ENCODE measurements at places on chromosomes 2 and 18.

DNA sequence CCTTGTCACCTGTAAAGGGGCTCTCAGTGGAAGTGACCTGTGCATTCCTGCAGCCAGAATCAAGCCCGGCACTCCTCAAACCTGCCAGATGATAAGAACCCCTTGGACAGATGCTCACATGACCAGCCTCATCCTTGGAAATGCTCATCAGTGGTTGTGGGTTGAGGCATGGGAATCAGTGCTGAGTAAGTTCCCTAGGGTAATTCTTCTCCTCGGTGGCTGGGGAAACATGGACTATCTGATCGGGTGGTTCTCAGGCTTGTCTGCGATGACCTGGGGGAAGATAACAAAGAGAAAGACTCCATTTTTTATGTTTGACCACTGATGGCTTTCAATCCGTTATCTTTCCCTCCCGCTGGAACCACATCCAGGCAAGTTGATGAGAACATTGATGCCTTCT, 84.0 kb downstream of the SPP2 start:
- DNase-seq = no peak

GRCh38 chr2:204019572-204020501, 83.3 kb downstream of the ICOS start:
- peak; percentile 59 for DNase-seq

DNA sequence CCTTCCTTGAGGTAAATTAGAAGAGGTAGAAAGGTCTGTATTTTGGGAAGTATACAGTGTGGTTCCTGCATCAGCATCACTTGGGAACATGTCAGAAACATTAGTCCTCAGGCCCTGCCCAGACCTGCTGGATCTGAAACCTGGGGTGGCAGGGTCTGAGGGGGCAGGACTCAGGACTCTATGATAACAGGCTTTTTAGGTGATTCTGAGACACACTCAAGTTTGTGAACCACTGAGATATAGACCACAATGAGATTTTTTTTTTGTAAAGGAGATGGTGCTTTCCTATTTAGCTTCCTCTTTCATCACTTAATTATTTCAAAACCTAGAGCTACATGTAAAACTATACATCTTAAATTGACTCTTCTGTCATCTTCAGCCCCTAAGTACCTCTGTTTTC, 262.7 kb upstream of the SPOPL start:
- DNase-seq = no peak

DNA sequence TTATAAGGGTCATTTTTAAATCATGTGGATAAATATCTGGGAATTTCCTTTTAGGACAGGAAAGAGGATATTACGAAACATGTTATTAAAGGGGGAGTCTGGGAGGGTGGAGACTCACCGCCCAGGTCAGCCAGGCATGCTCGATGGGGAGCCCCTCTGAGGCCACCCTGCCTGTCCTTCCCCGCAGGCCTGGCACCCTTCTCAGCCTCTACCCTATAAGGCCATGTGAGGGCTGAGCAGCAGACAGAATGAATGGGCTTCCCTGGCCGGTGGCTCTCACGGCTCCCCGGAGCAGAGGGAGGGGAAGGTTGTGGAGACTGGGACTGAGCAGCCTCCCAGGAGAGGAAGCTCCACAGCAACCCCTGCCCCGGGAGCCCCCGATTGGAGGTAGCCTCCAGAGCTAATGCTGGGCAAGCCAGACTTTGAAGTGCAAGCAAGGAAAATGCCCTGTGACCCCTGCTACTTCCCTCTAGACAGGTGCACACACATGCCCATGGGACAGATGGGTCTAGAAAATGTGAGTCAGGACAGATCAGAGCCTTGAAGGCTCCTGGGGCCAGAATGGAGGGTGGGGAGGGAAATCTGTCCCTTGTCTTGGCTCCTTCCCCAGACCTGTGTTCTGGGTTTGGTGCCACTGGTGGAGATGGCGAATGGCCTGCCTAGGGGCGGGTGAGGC, 13.2 kb upstream of the ARMC9 start:
- no peak for DNase-seq

- DNase-seq = no peak
Observed at GRCh38 chr2:97751752-97752151, 38.4 kb downstream of the ZAP70 start.

- no peak for DNase-seq
Observed at GRCh38 chr2:217913436-217913835, 89.4 kb downstream of the TNS1 start.

DNA sequence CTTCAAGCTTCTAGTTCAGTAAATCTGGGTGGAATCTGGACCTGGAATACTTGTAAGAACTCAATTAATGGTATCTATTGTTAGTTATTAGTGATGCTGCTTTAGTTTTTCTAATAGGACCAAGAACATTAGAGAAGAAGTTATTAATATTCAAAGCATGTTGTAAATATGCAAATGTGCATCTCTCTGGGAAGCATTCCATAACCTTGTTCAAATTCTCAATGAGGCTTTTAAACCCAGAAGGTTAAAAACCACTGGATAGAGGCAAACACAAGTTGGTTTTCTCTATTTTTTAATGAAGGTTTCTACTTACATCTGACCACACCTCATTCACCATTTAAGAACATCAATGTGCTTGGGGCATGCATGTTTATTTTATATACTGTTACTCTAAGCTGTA, 16.1 kb upstream of the ACVR1C start:
- DNase-seq = no peak

DNA sequence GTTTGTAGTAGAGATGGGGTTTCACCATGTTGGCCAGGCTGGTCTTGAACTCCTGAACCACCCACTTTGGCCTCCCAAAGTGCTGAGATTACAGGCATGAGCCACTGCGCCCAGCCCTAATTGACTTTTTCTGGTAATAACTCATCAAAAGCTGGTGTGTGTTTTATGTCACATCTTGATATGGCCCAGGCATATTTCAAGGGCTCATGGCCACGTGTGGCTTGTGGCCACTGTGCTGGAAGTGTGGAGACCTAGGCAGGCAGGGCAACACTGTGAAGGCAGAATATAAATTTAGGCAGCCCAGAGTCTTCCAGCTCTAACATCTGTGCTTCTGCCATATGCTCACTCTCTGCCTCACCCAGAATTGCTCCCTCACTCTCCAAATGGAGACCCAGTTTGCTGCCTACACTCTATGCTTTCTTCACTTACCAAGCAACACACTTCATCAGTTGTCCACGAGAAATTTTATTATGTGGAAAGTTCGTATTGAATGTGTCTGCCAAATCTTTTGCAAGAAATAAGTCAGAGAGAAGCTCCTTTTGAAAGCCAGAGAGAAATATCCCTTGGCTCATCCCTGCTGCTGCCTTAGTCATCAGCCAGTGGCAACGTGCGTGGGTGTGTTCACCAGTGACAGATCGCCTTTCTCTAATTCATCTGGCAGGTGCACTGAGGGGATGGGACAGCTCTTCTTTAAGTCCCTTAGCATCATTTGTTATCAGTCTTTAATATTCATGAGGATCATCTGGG, 129.4 kb upstream of the CXCR4 start:
- DNase-seq = no peak

- no peak for DNase-seq
Observed at GRCh38 chr18:58988600-58988999, 123.9 kb downstream of the ZNF532 start.

DNA sequence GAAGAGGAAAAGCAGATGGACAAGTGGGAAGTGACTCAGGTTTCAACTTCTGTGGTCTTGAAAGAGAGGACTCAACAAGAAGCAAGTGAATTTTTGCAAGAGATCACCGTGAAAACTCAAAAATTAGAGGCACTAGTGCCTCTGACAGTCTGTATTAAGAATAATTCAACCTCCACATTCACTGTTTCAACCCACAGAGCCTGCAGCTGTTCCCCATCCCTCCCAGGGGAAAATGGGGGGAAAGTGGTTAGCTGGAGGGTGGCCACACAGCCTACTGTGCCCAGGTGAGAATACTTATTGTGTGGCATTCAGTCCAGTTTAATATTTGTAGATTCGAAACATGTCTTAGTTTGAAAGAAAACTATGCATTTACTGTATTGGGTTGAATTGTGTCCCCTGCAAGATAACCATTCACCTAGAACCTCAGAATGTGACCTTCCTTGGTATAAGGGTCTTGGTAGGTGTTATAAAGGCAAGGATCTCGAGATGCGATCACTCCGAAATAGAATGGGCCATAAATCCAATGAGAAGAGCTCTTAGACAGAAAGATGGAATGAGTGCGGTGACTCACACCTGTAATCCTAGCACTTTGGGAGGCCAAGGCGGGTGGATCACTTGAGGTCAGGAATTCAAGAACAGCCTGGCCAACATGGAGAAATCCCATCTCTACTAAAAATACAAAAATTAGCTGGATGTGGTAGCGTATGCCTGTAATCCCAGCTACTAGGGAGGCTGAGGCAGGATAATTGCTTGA, 94.3 kb downstream of the IRS1 start:
- no peak for DNase-seq

DNA sequence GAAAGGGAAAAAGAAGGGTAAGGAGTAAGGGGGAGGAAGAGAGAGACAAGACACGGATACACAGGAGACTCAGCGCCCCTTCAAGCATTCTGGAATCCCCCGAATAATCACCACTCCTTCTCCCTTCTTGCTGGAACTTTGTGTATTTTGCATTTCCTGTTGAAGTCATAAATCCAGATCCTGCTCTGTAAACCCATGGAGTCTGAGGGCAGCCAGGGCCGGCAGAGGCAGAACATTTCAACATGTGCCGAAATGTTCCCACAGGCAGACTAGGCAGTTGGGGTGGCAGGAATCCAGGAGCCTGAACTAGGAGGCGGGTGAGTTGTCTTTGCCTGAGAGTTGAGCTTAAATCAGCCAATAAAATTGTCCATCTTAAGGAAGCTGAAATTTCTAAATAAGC, 193.1 kb downstream of the SH3RF3 start:
- DNase-seq = no peak

DNA sequence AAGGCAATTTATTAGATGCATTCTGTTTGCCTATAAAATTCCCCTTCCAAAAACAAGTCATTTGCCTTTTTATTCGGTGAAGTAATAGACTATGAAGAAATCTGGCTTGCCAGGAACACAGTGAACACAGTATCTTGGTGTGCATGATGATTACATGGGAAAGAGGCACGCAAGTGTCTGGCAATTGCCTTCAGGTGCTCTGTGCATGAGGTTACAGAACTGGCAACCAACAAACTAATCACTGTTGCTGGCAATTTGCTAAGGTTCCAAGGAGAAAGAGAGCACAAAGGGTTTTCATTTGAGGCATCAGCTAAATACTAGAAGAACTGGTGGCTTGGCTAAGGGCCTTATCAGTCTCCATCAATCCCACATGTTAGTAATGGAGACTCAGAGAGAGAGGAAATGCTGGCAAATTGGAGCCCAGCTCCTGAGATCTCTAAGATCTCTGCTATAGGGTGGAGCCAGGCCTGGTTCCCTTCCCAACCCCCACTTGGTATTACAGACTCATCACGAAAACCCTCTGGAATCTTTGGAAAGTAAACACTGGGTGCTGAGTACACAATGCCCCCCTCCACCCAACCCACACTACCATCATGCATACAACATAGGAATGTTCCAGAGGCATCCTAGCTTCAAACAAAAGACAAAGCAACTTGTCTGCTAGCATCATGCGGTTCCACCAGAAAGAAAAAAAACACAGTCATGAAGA, 10.4 kb downstream of the RNF152 start:
- no peak for DNase-seq

GRCh38 chr2:187529977-187530721, 24.1 kb downstream of the TFPI start:
- DNase-seq = no peak

DNA sequence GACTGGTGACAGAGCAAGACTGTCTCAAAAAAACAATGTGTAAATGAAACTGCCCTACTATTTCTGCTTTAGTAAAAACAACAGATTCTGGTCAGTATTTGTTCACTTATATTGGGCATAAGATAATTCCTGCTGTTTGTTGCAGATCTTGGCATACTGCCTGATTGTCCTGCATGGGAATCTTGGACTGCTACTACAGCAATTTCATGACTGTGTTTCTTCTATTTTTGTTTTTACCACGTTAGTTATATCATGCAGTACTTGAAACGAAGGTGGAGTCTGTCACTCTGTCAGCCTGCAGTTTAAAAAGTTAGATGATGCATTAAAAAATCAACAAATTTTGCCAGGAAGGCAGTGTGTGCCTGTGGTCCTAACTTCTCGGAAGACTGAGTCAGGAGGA, 14.2 kb upstream of the CLASP1 start:
- DNase-seq = no peak

Data from activated T-cell treated with anti-CD3 and anti-CD28 coated beads for 24 hours (primary cell).